ENCODE measurements at places on chromosomes 16 and 17.

- no peak for DNase-seq
Measured at GRCh38 chr17:60390925-60391470, 935 bp downstream of the USP32 start.

DNA sequence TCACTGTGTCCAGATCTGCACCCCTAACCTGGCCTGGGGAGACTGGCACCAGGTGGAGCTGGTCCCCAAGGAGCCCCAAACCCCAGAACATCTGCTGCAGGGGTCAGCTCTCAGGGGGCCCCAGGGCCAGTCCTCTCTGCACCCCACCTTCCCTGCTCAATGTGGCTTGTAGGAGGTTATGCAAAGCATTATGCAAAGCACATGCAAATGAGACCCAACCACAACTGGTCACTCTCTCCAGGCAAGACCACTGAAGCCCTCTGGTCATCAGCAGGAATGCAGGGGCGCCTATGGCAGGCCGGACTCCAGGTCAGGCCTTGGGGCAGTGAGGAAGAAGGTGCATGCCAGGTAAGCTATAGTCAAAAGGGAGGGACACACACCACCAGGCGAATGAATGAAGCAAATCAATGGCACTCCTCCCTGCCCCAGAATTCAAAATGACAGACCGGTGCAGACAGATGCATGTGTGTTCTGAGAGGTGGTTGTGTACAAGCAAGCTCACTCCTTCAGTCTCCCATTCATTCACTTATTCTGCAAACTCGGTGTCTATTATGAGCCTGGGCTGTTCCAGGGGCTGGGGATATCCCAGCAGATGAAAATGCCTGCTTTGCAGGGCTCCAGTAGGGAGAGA lies 48.0 kb downstream of the TMEM235 start:
- DNase-seq: no peak

GRCh38 chr17:60562421-60562820 lies 36.4 kb upstream of the APPBP2 start:
- no peak for DNase-seq

GRCh38 chr17:20223808-20224328 lies 214.7 kb downstream of the SPECC1 start:
- no peak for DNase-seq

- no peak for DNase-seq
Measured at GRCh38 chr16:56889206-56889605, 24.2 kb downstream of the SLC12A3 start.

DNA sequence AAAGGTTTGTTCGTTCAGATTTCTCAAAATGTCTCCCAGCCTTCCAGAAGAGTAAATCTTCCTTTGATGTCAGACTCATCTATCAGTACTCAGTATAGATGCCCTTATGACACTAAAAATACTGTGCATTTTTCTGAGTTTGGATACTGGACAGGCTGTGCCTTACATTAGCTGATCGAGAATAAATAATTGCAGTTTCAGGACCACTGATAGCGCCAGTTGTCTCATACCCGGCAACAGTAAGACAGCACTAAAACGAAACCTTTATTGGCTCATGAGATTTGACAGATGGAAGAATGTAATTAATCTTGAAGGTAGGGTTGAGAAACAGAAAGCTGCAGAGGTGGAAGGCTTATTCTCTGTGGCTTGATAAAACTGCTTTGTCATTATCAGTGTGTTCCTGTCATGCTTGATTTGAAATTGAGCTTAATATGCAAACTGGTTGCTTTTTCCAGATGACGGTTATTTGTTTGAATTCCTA lies 1.2 kb downstream of the ATP6V0A1 start:
- DNase-seq: no peak

GRCh38 chr16:54286366-54287130 lies at the start of gene IRX3:
IRX3 (minus strand) TSS chr16:54286787; CDS start chr16:54286050, 737 bp downstream.
- peak; percentile 94 for DNase-seq

DNA sequence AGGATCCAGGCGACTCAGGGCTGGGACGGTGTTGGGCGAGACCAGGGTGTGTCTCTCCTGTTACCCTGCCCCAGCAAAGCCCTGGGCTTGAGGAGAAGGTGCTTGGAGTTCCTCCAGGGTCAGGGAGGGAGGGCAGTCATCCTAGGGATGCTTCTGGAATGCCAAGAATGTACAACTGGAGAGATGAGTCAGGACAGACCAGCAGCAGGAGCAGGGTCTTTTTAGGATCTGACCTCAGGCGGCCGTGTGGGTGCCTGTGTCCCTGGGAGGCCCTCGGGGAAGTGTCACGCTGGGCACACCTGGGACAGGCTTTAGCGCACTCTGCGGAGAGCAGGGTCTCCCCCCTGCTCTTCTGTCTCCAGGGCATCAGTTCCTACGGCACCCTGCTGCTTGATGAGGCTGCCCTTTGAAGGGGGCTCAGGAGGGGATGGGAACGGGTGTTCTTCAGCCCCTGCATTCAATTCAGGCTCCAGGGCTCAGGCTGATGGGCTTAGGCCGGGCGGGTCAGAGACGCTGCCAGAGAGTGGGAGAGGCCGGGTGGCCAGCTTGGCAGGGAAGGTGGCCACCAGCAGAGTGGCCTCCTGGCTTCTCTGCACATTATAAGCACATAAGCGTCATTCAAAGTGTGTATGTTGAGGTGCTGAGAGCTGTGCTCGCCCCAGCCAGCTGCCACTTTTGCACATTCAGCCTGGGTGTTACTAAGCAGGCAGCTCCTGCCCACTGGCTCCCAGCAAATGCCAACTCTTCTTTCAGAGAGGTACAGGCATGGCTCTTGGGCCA lies 8.4 kb upstream of the MTSS2 start:
- peak; percentile 89 for DNase-seq

GRCh38 chr17:80452173-80452915 lies 24.1 kb downstream of the NPTX1 start:
- peak; percentile 13 for DNase-seq

DNA sequence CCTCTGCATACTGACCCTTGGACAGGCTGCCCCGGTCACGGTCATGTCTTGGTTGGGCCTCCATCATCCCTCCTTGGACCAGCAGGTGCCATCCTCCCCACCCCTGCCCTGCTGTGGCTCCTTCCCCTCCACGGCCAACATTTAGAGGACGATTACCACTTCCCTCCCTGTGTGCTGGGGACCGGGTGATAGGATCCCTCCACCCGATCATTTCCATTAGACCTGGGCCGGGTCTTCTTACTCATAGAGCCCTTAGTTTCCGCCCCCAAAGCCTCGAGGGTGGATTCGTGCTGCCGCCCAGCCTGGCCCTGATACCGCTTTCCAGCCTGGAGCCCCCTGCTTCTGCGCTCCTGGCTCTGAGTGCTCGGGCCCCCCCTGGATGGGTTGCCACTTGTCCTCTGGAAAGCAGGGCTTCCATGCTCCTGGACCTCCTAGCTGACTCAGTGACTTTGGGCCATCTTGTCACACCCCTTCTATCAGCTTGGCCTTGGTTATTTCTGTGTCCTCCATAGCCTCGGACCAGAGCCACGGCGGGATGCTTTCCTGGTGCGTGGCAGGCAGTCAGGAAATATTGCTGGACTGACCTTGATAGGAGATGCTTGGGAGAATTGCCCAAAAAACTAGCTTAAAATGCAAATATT lies 171.4 kb downstream of the SEC14L1 start:
- no peak for DNase-seq

- peak; percentile 86 for DNase-seq
Measured at GRCh38 chr17:62617894-62618472, 9.5 kb upstream of the MRC2 start.

DNA sequence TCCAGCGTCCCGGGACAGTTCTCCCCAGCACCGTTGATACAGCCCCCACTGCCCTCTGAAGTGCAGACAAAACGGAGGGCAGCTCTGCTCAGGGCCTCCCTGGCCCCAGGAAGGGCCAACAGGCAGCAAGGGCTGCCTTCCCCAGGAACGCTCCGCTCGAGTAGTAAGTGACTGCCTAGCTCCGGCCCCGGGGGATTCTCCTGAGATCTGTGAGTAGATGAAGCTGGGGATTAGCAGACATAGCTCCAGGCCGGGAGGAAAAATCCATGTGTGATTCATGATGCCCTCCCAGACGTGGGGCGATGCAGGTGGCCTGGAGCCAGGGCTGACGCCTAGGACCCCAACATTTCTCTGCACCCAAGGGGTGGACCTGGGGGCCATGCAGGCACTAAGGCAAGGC lies 85.3 kb downstream of the ENGASE start:
- DNase-seq: no peak

DNA sequence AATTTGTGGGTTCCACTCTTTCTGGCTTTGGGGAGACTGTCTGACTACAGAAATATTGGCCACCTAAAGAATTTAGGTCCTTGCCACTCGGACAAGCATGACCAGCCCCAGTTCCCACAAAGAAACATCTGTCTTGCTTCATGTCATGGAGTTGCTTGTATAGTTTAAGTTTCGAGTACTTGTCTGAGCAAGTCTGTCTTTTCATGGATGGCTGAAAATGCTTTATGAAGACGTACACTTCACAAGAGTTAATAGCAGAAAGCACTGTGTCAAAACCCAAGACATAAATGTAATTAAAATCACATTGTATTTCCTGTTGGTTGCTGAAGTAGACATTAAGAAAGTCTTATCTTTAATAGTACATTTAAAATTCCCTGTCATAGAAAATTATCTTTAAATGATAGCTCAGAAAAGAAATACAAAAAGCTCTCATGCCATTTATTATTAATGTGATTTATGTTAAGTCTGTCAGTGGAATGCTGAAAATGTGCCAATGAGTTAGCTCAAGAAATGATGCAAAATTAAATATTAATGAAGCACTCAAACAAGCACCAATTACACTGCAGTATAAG lies 29.8 kb upstream of the XYLT2 start:
- no peak for DNase-seq

GRCh38 chr17:46197530-46197929 lies 4.3 kb upstream of the KANSL1 start:
- no peak for DNase-seq

DNA sequence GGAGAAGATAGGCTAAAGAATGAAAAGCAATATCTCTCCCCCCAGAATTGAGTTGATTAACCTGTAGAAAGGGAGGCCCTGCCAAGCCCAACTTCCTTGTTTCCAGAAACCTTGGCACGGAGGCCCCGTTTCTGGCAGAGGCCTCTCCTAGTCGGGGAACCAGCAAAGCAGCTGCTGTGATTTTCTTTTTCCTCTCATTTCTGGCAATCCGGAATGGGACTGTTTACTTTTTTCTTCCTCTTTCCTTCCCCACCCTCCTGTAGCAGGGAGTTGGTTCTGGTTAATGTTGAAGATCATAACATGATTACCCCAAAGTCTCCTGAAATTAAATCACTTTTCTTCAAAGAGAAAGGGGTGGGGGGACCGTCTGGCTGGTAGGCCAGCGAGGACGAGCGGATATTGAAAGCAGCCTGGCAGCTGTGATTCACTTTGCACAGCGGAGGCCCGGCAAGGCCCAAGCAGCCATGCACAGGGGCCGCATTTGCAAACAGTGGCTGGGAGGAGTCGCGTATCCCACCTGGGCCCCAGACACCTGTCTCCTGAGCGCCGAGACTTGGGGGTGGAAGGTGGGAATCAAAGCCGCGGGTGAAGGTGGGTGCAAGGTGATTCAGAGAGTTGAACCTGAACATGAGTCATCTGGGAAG lies 51.5 kb downstream of the NTN1 start:
- no peak for DNase-seq

DNA sequence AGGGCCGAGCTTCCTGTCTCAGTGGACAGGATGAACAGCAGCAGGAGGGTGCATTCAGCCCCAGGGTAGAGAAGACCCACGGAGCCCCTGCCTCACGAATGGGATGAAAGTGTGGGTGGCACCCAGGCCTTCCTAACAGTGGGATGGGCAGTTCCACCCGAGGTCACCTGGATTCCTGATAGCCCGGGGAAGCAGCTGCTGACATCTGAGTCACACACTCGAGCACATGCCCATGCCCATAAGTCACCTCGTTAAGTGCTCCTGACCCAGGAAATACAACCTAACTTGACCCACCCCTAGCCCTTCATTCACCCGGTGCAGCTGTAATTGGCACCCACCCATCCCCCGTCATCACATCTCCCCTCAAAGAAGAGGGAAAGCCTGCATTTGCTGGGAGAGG lies 85.3 kb upstream of the FOXF1 start:
- peak; percentile 9 for DNase-seq
